ENCODE measurements at places on chromosomes 3 and 15. TPM values are rescaled to one million over a fixed set of nuclear protein-coding genes. Genes with fewer than 3 reads are reported as not detected.
A peak's percentile ranks its signal among the peaks of the same experiment; 100 is the strongest.

PPIP5K1 gene
- total RNA-seq = 8.8 TPM

DNA sequence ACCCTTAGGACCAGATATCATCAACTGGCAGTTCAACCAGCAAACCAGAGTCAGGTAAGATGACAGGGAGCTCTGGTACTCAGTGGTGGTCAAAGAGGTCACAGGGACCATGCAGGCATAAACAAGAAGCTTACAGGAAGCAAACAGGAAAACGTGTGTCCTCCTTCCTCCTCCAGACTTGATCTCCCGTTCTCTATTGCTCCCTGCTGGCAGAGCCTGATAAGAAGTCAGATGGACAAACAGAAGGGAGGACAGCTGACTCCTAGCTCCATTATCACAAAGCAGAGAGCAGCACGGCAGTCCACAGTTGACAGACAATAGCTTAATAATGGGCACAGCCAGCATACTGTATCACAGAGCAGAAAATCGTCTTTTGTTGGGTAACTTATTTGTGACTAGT is 156.5 kb upstream of the SLC2A2 start:
- DNase-seq = peak; percentile 40

DNA sequence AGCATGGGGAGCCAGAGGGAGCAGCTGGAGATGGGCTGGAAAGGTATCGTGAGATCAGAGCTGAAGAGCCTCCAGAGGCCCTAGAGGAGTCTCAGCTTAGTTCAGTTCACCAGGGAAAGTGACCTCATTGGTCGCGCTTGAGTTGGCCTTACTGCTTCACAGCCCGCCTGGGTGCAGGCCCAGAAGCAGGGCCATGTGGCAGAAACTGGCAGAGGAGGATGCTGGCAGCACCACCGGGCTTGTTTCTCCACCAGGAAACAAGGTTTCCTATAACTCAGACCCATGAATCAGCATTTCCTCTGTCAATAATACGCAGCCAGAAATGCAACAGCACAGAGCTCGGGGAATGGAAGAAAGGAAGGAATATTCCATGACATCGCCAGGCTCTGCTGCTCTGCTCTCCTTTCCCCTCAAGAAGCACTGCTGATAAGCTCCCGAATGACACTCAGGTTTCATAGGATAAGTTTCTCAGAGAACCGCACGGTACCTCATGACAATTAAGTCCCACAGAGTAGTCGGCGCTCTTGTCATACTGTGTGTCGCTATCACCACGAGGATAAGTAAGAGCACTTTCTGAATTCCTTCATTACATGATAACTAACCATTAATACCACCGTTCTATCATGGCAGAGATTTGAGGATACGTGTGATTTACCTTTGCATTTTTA is 147.1 kb upstream of the LPP start:
- peak; percentile 79 for DNase-seq

DNA sequence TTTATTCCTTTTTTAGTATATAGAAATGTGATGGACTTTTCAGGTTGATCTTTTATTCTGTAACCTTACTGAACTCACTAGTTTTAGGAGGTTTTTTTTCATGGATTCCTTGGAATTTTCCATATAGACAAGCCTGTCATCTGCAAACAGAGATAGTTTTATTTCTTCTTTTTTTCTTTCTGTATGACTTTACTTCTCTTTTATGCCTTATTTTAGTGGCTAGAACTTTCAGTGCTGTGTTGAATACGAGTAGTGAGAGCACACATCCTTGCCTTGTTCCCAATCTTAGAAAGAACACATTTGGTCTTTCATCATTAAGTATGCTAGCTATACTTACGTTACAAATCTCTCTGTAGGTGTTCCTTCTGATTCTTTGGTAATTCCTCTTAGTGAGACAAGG is 336.5 kb downstream of the PTPRG start:
- no peak for DNase-seq

CHCHD6 gene
- 3.7 TPM for total RNA-seq

DNA sequence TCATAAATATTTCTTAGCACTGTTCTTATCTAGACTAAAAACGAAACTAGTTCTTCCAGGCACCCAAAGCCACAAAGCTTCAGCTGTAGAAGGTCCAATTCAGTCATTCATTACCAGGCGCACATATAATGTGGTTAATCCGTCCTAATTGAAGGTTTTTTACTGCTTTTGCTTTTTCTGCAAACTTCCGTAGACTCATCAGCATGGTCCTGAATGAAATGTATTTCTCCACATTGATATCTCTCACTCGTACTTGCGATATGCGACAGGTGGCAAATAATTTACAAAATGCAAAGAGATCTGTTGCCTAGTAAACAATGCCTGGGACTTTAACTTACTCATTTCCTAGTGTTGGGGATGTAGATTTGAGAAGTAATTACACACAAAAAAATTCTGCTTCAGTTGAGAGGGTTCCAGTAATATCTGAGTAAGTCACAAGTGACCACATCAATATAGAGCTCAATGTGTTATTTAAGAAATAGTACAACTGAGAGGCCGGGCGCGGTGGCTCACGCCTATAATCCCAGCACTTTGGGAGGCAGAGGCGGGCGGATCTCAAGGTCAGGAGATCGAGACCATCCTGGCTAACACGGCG is 75.0 kb upstream of the MBNL1 start:
- DNase-seq = no peak

ANKRD63 gene
- not detected for total RNA-seq

DNA sequence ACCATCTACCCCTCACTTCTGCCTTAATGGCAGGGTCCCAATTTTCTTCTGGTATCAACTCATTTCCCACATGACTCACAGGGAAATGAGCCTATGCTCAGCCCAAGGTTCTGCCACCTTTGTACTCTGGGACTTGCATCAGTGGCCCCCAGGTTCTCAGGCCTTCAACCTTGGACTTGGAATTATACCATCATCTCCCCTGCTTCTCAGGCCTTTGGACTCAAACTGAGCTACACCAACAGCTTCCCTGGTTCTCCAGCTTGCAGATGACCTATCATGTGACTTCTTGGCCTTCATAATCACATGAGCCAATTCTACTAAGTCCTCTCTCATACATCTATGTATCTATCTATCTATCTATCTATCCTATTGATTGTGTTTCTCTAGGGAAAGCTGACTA is 149.5 kb downstream of the PLCH1 start:
- no peak for DNase-seq

DNA sequence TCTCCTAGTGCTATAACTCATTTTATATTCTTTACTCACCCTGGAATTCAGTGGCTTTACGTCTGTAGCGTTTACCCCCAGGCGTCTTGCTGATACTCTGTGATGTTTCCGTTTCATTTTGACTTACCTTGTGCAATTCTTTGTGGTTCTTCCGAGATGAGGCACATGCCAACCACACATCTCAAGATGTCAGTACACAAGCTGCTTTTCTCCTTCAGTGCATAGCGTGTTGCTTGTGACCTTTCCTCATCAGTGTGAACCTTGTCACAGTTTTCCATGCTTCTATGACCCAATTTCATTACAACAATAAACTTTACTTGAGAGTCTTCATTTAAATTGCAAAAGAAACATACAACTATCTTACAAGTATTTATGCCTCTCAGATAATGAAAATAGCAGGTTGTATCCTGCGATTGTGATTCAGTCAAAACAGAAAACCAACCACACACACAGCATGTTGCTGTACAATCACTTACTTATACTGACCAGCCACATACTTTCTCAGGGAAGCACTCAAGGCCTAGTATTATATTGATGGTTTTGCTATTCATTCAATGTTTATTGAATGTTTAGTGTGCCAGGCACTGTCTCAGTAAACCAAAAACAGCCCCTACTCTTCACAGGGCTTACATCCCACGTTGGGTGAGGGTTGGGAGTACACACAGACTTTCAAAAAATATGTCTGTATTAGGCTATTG is 4.6 kb upstream of the TBL1XR1 start:
- DNase-seq = no peak

DNA sequence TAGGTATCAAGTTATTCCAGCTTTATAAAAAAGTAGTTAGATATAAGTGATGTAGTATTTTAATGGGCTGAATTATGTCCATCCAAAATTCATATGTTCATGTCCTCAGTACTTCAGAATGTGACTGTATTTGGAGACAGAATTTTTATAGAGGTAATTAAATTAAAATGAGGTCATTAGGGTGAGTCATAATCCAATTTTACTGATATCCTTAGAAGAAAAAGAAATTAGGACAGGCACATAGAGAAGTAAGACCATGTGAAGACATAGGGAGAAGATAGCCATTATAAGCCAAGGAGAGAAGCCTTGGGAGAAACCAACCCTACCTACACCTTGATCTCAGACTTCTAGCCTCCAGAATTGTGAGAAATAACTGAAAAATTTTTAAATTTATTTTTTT is 30.3 kb downstream of the RAP2B start:
- no peak for DNase-seq

DNA sequence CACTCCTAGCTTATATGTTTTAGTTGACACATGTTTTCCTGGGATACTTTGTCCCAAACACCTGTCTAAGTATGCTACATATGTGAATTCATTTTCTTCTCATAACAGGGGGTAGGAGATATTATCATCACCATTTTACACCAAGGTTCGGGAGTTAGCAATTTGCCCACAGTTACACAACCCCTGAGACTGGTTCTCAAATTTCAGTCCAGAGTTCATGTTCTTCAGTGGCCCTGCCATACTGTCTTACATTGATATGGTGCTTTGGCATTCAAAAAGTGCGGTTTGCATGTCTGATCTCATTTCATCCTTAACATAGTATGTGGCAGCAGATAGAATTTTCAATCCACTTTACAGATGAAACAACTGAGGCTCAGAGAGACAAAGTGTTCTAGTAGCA is 38.4 kb downstream of the ROBO2 start:
- no peak for DNase-seq

WDR93 gene
- total RNA-seq = not detected

TNK2 gene
- 16.6 TPM for total RNA-seq
